T-helper 17 cell (primary cell): ENCODE measurements at places on chromosomes 12 and 14.

DNA sequence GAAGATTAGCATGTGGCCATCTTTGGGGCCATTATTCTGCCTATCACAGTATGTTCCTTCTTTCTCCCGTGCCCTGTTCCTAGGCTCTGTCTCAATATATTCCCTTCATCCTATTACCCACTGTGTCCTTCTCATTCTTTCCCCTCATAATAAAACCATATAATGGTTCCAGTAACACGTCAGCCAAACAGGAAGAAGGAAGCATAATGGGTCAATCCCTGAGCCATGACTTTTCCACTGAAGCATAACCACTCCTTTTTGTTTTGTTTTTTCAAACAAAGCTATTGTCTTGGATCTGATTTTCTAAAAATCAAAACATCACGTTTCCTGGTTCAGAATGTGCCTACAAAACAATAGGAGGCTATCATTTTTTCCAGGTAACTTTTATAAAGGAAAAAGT, 21.3 kb upstream of the RHOJ start:
- DNase-seq: no peak
- no peaks in the 10 kb centered on the region for H3K4me1 ChIP-seq
- H3K4me3 ChIP-seq: no peak overlapping the region
- no peaks in the 10 kb centered on the region for H3K36me3 ChIP-seq
- no peak overlapping the region for H3K27ac ChIP-seq
- peaks cover 5% of the 10 kb centered on the region for H3K27me3 ChIP-seq

- peak overlapping the region; percentile 99 for H3K27ac ChIP-seq
- H3K4me1 ChIP-seq: peaks cover 69% of the 10 kb centered on the region
- DNase-seq: no peak
- H3K4me3 ChIP-seq: peak overlapping the region; percentile 81
- no peaks in the 10 kb centered on the region for H3K27me3 ChIP-seq
- peaks cover 15% of the 10 kb centered on the region for H3K36me3 ChIP-seq
Measured at GRCh38 chr14:100085462-100085861, 20.2 kb downstream of the EVL start.

DNA sequence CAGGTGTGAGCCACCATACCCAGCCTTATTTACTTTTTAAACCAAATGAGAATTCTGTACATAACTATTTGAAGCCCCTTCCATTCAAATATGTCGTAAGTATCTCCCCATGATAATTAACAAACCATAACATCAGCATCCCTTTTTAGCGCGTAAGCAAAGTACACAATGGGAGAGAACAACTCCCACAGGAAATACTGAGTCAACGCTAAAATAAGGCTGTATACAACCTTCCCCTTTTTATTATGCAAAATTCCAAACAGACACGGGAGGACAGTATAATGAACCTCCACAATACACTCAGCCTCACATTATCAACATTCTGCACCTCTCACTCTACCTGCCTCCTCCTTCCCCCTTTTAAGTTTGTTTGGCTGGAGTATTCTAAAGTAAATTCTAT, 73.5 kb downstream of the CCDC88C start:
- no peaks in the 10 kb centered on the region for H3K27me3 ChIP-seq
- H3K36me3 ChIP-seq: peaks cover 2% of the 10 kb centered on the region
- H3K27ac ChIP-seq: peak overlapping the region; percentile 94
- no peak for DNase-seq
- H3K4me1 ChIP-seq: peaks cover 33% of the 10 kb centered on the region
- no peak overlapping the region for H3K4me3 ChIP-seq

DNA sequence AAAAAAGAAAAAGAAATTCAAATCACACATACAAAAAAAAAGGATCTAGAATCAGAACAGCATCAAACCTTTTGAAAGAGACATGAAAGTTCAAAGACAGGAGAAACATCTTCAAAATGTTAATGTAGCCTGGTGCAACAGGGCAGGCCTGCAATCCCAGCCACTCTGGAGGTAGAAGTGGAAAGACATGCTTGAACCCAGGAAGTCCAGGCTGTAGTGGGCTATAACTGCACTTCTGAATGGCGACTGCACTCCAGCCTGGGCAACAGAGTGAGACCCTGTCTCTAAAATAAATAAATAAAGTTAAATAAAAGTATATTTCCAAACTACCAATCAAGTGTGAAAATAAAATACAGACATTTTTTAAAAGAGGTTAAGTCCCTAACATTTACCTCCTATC, 18.7 kb upstream of the AP4S1 start:
- H3K36me3 ChIP-seq: peaks cover 3% of the 10 kb centered on the region
- peaks cover 3% of the 10 kb centered on the region for H3K4me1 ChIP-seq
- H3K4me3 ChIP-seq: no peak overlapping the region
- H3K27ac ChIP-seq: peak overlapping the region; percentile 11

DNA sequence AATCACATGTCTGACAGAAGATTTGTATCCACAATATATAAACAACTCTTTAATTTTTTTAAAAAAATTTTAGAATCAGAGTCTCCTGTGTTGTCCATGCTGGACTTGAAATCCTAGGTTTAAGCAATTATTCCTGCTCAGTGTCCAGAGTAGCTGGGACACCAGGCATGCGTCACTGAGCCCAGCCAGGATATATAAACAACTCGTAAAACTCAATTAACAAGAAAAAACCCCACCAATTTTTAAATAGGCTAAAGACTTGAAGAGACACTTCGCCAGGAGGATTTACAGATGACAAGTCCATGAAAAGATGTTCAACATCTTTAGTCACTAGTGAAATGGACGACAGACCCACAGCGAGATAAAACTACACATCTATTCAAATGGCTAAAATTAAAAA, 2.0 kb upstream of the SCN8A start:
- H3K36me3 ChIP-seq: peaks cover 3% of the 10 kb centered on the region
- H3K4me1 ChIP-seq: peaks cover 15% of the 10 kb centered on the region
- H3K27me3 ChIP-seq: peaks cover 77% of the 10 kb centered on the region

DNA sequence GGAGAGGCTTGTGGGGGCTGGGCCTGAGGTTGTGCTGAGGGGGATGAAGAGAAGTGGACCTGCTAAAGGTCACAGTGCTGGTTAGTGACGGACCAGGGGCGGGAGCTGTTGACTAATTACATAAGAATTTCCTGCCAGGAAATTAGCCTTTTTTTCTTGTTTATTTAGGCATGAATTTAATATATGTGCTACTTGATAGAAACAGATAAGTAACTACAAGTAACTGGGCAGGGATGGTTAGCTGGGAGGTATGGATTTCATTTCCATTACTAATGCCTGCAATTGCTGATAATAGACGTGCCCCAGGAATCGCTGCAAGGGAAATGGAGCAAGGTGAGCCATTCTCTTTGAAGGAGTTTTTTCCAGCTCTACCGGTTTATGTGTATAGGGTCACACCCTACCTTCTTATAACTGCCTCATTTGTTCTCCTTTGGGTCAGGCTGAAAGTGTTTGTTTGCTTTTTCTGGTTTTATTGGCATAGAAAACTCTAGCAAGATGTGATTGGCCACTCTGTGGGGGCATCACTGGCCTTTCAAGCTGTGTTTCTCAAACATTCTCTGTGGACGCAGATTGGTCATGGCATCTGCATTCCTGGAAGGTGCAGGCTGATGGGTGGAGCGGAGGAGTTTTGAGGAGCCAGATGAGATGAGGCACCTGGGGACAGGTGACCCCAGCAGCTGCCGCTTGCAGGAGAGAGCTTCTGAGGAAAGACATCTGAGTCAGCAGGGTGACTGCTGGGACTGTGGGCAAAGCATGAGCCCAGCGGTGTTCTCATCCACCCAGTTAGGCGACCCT, 19.0 kb upstream of the GPRC5A start:
- no peak overlapping the region for H3K4me3 ChIP-seq
- H3K27me3 ChIP-seq: peaks cover 3% of the 10 kb centered on the region
- peaks cover 2% of the 10 kb centered on the region for H3K36me3 ChIP-seq
- peaks cover 7% of the 10 kb centered on the region for H3K4me1 ChIP-seq

- no peaks in the 10 kb centered on the region for H3K4me1 ChIP-seq
- H3K4me3 ChIP-seq: no peak overlapping the region
- no peak overlapping the region for H3K27ac ChIP-seq
- no peaks in the 10 kb centered on the region for H3K27me3 ChIP-seq
- peak; percentile 28 for DNase-seq
- H3K36me3 ChIP-seq: no peaks in the 10 kb centered on the region
Measured at GRCh38 chr14:51828017-51828797, 32.2 kb upstream of the GNG2 start.

DNA sequence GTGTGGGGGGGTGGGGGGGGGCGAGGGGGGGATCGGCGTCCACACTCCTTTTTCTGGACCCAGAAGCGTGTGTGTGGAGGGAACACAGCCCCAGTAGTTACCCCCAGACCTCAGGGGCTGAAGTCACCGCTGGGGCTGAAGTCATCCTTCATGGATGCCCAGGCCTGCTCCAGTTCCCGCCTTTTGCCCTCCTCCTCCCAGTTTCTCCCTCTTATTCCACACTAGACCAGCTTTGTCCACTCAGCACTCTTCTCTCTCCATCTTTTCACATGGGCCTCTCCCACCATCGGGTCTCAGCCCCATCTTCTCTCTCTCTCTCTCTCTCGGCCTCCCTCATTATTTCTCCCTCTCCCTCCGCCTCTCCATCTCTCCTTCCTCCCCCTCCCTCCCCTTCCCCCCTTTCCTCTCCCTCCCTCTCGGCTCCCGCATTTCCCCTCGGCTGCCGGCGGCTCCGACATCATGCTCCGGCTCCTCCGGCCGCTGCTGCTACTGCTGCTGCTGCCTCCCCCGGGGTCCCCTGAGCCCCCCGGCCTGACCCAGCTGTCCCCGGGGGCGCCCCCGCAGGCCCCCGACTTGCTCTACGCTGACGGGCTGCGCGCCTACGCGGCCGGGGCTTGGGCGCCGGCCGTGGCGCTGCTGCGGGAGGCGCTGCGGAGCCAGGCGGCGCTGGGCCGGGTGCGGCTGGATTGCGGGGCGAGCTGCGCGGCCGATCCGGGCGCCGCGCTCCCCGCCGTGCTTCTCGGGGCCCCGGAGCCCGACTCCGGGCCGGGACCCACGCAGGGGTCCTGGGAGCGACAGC, at the start of gene P3H3:
P3H3 (plus strand) TSS at position 426 of the 799 bp plus-strand sequence; CDS start at position 460, 34 bp downstream.
- H3K4me1 ChIP-seq: peaks cover 22% of the 10 kb centered on the region
- H3K27me3 ChIP-seq: peaks cover 51% of the 10 kb centered on the region
- DNase-seq: peak; percentile 25
- H3K36me3 ChIP-seq: peaks cover 7% of the 10 kb centered on the region

- no peaks in the 10 kb centered on the region for H3K36me3 ChIP-seq
- DNase-seq: no peak
- no peak overlapping the region for H3K27ac ChIP-seq
- no peak overlapping the region for H3K4me3 ChIP-seq
- no peaks in the 10 kb centered on the region for H3K4me1 ChIP-seq
Measured at GRCh38 chr14:55977392-55978150, 140.6 kb upstream of the PELI2 start.

DNA sequence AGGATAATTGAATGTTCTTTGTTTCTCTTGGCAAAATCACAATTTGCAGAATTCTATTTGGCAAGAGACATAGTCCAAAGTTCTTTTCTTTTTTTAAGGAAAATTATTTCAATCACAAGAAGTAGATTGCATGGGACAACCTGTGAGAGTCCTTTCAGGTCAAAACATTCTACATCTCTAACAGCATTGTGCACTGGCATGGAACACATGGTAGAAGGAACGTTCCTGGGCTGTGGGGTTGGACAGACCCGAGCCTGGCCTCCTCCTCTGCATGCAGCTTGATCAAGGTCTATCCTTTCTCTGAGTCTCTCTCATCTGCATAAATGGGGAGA, 88.6 kb upstream of the CPSF6 start:
- peaks cover 3% of the 10 kb centered on the region for H3K4me1 ChIP-seq
- H3K36me3 ChIP-seq: no peaks in the 10 kb centered on the region
- H3K4me3 ChIP-seq: no peak overlapping the region
- no peaks in the 10 kb centered on the region for H3K27me3 ChIP-seq

GRCh38 chr12:11718768-11719253, 69.3 kb downstream of the ETV6 start:
- DNase-seq: no peak
- H3K4me3 ChIP-seq: no peak overlapping the region
- H3K27ac ChIP-seq: peak overlapping the region; percentile 67
- H3K36me3 ChIP-seq: peaks cover 6% of the 10 kb centered on the region

DNA sequence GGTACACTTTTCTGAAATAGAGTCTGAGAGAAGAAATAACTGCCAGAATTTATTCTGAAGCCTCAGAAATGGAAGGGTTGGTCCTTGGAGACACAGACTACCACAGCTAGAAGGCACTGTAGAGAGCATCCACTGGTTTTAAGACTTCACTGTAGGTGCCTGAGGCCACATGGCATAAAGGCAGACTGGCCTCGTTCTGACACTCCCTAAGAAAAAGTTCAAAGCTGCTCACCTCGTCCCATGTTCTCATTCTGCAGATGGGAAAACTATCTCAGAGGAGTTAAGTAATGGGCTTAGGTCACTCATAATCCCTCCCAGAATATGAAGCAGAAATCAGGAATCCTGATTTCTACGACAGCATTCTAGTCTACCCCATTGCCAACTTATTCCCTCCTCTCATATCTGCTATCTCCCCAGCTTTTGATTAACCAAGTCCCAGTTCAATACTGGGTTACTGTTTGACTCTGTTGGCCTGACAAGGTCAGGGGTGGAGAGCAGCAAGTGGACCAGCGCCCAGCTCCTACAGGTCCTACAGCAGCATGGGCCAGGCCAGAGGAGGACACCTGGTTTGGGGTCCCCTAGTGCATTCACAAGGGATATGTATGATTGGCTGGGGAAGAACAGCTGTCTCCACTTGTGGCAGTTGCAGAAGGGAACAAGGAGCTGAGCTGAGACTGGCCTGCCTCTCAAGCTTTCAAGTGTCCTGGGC, 3.7 kb downstream of the ITGA5 start:
- peak overlapping the region; percentile 56 for H3K4me3 ChIP-seq
- peaks cover 63% of the 10 kb centered on the region for H3K4me1 ChIP-seq
- no peaks in the 10 kb centered on the region for H3K27me3 ChIP-seq
- DNase-seq: no peak

- H3K4me3 ChIP-seq: no peak overlapping the region
- no peaks in the 10 kb centered on the region for H3K27me3 ChIP-seq
- no peaks in the 10 kb centered on the region for H3K36me3 ChIP-seq
- H3K27ac ChIP-seq: no peak overlapping the region
- peaks cover 13% of the 10 kb centered on the region for H3K4me1 ChIP-seq
Measured at GRCh38 chr12:121618659-121619233, 7.6 kb upstream of the ORAI1 start.

- no peak overlapping the region for H3K4me3 ChIP-seq
- no peaks in the 10 kb centered on the region for H3K36me3 ChIP-seq
- no peaks in the 10 kb centered on the region for H3K27me3 ChIP-seq
- H3K4me1 ChIP-seq: no peaks in the 10 kb centered on the region
- DNase-seq: no peak
Measured at GRCh38 chr14:82445810-82446570, 912.3 kb upstream of the SEL1L start.

GRCh38 chr12:84811291-84811690, 101.3 kb downstream of the SLC6A15 start:
- no peak for DNase-seq
- H3K4me3 ChIP-seq: no peak overlapping the region
- H3K36me3 ChIP-seq: no peaks in the 10 kb centered on the region
- H3K27me3 ChIP-seq: no peaks in the 10 kb centered on the region

- no peak overlapping the region for H3K4me3 ChIP-seq
- peaks cover 10% of the 10 kb centered on the region for H3K4me1 ChIP-seq
- H3K27ac ChIP-seq: no peak overlapping the region
- DNase-seq: no peak
- H3K36me3 ChIP-seq: peaks cover 3% of the 10 kb centered on the region
Measured at GRCh38 chr14:22841769-22842168, 5.4 kb downstream of the MMP14 start.
